ENCODE measurements at places on chromosomes 5 and 9.

DNA sequence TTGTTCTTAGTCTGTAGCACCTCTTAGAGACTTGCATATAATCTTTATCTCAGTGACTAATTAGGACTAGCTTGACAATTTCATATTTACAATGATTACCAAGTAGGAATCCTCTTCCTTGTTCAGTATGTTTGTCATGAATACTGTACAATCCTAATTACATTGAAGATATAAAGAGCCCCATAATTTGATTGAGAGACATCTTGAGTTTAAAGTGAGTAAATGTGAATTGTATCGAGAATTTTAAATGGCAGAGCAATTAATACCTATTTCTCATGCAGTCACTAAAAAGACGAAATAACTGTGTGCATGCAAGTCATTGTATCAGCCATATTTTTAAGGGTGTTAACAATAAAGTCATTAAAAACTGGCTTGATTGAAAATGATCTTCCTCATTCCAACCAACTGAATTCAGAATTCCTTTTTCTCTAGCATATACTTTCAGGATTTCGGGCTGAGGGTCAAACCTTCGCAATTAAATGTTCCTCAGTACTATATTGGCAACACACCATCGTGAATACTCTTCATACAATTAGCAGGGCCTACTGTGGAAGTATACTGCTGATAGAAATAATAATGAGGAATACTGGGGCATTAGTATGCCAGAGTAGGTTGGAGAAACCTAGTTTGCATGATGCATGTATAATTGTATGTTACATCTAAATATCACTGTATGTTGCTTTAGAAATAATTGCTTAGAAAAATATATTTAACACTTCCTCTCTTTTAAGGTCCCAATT is 284.7 kb upstream of the TMEM161B start:
- DNase-seq, result no peak

- no peak for DNase-seq
Measured at GRCh38 chr5:14915291-14915952, 43.8 kb upstream of the ANKH start.

- no peak for DNase-seq
Measured at GRCh38 chr9:126933334-126933980, 18.9 kb downstream of the RALGPS1 start.

- no peak for DNase-seq
Measured at GRCh38 chr9:116978155-116978554, 291.1 kb downstream of the TRIM32 start.

- DNase-seq, result no peak
Measured at GRCh38 chr5:28164568-28164967, 1126.2 kb upstream of the CDH9 start.

GRCh38 chr9:111186021-111186530 is 143.9 kb downstream of the OR2K2 start:
- DNase-seq, result no peak

- no peak for DNase-seq
Measured at GRCh38 chr5:115413651-115414050, 117.2 kb upstream of the CCDC112 start.

DNA sequence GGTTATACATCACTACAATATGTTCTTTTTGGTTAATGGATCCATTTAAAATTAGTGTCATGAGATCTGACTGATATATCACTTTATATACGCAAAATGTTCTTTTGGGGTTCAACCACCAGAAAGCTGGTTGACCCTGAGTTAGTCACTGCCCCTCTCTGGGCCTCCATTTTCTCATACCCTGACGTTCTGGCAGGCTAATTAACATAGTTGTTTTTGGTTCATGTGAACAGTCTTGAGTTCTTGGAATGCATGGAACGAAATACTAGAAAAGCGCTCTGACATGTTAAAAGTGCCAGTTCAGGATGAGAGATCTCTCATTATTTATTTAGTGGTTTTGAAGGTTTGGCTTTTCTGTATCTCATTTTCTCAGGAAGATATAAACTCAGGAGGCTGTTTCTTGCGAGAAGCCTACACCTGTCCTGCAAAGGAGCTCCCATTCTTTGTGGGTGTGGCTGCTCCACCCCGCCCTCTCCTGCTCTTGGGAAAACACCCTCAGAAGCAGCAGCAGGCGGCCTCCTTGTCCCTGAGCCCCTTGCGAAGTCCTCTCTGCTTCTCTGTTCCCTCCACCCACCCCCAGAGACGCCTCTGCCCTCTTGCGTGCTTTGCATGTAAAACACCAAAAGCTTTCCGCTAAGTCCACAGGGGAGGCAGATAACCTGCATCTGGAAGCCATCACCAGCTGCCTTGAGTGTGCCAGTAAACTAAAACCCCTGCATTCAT is 302.4 kb upstream of the PANK3 start:
- DNase-seq, result no peak

DNA sequence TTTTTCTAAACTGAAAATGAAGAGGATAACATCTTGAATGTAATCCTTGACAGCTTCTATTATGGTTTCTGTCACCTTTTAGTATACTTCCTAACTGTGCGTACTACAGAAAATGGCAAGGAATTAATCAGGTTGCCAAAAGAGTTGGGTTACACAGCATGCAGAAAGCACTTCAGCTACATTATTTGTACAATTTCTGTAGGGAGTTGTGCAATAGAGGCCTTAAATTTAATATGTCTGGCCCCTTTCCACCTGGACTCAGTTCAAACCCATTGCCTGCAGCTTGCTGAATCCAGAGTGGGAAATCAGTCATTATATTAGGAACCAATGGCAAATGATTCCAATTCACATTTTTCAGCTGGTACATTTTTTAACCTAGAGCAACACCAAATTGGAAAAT is 549.7 kb downstream of the CSNK1G3 start:
- DNase-seq, result no peak

DNA sequence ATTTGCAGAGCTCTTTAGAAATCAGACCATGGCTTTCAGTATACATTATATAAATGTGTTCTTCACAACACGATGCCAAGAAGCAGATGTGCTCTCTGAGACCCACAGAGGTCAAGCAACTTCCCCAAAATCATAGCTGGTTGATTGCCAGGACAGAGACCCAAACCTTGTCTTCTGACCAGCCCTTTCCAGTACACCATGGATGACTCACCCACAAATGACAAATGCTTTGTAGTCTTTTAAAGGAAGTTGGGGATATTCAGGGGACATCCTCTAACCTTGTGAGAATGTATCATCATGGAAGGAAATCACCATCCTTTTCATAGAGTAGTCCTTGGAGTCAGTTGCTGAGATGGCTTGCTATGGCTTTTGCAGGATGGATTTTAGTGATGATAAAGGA is 30.1 kb downstream of the ZNF462 start:
- DNase-seq, result no peak

DNA sequence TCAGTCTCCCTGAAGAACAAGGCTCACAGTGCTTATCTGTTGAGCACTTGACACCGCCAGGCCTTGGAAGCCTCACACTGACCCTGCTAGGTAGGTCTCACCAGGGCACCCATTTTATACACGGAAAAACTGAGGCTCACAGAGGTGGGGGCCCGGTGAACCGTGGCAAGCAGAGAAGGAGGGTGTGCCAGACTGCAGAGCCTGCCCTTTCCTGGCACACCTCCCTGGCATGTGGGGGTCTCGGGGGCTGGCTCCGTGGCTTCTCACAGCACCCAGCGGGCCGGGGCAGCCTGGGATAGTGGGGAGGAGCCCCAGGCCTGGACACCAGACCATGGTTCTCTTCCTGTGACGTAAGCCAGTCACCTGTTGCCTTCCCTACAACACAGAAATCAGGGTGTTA is 53.7 kb upstream of the IER5L start:
- DNase-seq, result no peak

DNA sequence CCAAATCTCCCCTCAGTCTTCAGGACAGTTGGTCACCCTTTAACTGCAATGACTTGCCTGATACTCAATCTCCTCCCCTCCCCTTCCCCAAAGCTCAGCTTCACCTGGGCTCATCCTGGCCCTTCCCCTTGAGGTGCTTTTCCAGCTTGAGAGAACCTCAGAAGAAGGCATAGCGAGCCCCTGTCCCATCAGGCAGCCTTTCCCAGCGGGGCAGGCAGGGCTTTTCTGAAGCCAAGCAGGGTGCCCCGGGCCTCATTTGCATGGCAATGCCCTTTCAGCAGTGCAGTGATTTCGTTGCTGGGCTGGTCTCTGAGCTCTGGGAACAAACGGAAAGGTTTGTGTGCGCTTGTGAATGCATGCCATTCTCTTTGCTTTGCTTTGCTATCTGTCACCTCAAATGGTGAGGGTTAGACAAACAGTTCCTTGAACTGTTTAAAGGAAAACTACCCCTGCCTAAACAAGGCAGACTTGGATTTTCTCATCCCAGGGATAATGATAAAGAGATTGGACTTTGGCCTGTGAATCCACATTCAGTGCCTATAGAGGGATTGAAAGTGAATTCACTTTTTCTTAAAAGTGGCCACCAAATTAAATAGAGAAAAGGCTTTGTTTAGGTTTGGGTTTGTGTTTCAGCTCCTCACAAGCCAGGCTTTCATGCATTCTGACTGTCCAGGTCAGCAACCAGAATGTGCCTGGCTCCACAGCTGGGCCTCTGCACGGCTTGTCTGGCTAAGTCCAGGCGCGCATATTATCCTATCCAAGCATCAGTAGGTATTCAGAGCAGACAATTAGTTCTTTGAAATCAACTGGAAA is 165.3 kb downstream of the ZNF608 start:
- DNase-seq, result no peak

GRCh38 chr9:134295101-134295745 is 31.0 kb upstream of the RXRA start:
- no peak for DNase-seq

Data from stimulated activated CD8-positive, alpha-beta memory T cell treated with anti-CD3 and anti-CD28 coated beads, Interleukin-15, amount 100 ng/mL, for 4 hours (primary cell).